ENCODE measurements at places on chromosomes 2 and 18. TPM values are rescaled to one million over a fixed set of nuclear protein-coding genes. Genes with fewer than 3 reads are reported as not detected.

Gene PIGN
- total RNA-seq, result 82.9 TPM

Gene C1QL2
- total RNA-seq, result not detected

Gene TBR1
- not detected for total RNA-seq

Gene WNT10A
- under 0.01 TPM for total RNA-seq
